ENCODE measurements at places on chromosomes 5 and 9.

- DNase-seq = no peak
These were observed 294.6 kb downstream of the ZNF608 start for GRCh38 chr5:124451721-124452383.

- no peak for DNase-seq
These were observed 410.0 kb upstream of the CD180 start for GRCh38 chr5:67606586-67606947.

DNA sequence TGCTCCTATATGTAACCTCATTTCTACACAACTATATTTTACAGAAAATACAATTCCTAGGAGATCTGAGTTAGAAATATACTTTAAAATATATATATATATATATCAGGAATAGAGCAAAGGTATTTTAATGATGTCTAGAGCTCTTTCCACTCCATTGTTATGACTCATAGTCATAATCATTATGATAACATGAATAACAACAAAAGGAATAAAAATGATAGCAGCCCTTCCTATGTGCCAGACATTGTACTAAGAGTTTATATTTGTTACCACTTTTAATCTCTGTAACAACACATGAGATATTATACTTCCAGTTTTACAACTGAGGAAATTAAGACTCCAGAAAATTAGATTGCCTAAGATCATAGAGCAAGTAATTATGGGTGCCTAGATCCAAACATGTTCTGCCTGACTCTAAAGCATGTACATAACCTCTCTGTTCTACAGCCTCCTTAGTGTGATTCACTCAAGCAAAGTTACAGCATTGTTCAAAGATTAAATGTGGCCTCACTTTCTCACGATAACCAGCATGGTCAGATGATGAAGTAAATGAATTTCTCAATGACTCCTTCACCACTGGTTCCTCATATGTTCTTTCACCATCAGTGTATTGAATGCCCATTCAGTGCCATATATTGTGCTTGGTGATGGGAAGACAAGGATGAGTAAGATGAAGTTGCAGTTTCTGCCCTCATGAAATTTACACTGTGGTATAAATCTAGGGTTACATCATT, 452.1 kb downstream of the EFNA5 start:
- no peak for DNase-seq

GRCh38 chr5:117657541-117657940, 1082.9 kb upstream of the SEMA6A start:
- no peak for DNase-seq

DNA sequence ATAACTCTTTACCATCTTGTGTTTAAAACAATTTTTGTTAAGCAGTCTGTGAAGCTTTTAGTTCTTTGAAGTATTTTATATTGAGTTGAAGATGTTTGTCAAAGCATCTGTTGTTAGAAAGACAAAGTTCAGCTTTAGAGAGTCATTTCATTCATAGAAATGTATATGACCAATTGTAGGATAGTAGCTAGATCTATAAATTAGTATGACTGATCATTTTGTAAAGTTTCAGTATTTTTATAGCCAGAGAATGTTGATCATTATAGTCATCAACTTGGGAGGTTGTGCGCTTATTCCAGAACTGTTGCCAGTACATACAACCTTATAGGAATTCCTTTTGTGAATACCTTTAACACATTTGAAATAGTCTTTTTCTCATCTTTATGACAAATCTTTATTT, 5.2 kb downstream of the NIPBL start:
- DNase-seq = no peak

- DNase-seq = no peak
These were observed 18.1 kb downstream of the MED27 start for GRCh38 chr9:132061526-132061925.

GRCh38 chr5:95761771-95762651, 30.9 kb downstream of the RHOBTB3 start:
- no peak for DNase-seq

DNA sequence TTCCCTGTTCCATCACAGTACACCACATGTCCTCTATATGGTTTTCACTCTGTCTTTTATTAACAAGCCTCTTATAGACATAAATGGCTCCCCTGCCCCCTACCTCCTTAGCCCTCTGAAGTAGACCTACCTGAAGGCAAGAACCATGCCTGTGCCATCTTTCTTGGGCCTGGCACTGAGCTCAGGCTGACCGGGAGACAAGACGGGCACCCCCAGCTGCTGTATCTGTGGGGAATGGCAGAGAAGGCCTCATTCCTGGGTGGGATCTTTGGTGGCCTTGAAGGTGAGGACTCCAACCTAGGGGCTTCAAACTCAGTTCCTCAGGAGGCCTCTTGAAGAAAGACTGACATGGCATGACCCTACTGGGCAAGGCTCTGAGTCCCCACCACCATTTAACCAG, 109.9 kb downstream of the GABBR2 start:
- DNase-seq = no peak

GRCh38 chr9:107587191-107587963, 97.8 kb upstream of the KLF4 start:
- no peak for DNase-seq

- DNase-seq = no peak
These were observed 330.0 kb downstream of the PSAT1 start for GRCh38 chr9:78626971-78627370.

DNA sequence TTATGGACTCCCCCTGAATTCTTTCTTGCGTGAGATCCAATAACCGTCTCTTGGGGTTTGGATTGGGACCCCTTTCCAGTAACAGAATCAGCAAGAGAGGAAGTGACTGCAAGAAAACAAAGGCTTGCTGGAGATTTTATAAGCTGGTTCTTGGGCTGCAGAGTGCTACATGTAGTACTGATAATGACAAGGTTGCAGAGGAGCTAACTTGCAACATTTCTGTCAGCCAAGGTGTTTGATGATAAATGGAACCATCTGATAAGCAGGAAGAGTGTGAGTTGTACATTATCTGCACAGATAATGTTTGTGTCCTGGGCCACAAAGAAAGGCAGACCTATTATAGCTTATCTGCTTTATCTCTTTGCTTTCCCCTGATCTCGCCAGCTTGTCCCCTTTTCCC, 37.1 kb downstream of the DNAJB5 start:
- no peak for DNase-seq

- no peak for DNase-seq
These were observed 144.9 kb upstream of the CDH6 start for GRCh38 chr5:31048282-31049270.

GRCh38 chr9:128106940-128107467, 20.5 kb downstream of the PTGES2 start:
- no peak for DNase-seq

DNA sequence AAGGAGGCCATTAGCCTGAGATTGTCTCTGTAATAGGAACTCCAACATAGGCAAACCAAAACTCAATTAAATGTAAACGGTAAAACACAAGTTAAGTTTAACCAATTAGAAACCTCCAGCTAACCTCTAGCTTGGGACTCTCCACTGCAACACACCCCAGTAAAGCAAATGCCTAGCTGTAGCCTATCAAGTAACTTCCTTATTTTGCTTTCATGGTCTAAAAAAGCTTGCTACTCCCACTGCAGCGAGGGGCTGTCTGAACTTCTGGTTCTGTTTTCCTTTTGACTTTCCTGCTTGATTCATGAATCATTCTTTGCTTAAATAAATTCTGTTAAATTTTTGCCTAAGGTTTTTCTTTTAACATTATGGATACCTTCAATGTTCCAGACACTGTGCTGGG, 24.4 kb upstream of the C5orf46 start:
- DNase-seq = no peak

GRCh38 chr5:112684737-112685136, 52.9 kb upstream of the APC start:
- DNase-seq = no peak

GRCh38 chr9:134642385-134643181, 980 bp downstream of the COL5A1 start:
- DNase-seq = no peak

DNA sequence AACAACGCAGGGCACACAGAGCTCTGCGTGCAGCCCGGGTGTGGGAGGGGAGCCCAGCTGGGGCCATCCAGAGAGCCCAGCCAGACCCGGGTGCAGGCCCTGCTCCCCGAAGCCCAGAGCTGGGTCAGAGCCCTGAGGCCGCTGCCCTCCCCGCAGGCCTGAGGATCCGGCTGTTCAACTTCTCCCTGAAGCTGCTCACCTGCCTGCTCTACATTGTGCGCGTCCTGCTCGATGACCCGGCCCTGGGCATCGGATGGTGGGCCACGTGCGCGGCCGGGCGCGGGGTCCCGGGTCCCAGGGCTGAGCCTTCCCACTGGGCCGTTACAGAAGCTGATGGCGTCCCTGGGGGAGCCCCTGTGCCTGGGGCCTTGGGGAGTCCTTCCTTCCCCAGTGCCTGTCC, 48.8 kb downstream of the KCNT1 start:
- DNase-seq = no peak

DNA sequence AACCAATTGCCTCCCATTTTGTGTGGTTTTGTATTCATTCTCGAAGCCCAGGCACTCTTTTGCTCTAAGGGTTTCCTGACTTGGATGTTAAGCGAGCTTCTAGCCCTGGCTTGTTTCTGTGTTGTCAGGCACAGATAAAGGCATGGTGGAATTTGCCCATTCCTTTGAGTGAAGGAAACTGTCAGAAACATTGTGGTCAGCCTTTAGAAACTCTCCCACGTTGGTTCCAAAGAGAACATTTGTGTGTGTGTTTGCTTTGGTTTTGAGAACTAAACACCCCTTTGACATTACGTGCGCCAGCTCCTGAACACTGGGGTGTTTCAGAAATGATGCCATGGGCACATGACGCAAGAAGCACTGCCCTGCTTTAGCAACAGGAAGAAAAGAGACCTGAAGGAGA, 320.9 kb downstream of the NTRK2 start:
- DNase-seq = no peak

- DNase-seq = no peak
These were observed 47.3 kb downstream of the PRLR start for GRCh38 chr5:35182910-35183535.

DNA sequence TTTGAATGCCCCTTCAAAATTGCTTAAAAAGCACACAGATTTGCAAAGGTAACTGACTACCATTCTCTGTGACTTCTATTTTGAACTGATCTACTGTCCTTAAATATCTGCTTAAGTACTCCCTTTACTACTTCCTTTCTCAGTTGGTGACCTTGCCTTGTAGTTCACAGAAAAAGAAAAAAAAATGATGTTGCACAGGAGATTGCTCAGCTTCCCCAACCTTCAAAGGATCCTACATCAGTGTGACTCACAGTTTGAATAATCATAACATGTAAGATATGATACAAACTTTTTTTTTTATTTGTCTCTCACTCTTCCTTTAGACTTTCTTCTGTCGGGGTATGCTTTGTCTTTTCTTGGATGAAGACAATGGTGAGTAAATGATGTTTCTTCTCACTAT, 1029.6 kb downstream of the CDH12 start:
- DNase-seq = no peak

- no peak for DNase-seq
These were observed 254.1 kb downstream of the FSTL4 start for GRCh38 chr5:133358271-133358670.

DNA sequence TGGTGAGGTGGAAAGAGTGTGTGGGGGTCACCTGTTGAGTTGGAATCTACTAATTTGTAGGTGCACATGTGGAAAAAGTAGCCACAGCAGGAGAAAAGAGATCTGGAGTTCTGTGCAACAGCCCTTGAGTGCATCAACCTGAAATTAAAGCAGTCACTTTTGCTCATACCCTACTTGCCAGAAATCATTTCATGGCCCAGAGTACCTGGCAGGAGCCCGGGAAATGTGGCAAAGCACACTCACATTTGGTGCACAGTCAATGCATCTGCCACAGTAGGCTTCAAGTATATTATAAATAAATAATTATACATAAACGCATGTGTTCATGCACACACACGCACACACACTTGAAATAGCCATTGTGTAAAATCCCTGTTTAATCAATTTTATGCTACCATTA, 203.0 kb downstream of the ICE1 start:
- DNase-seq = no peak

GRCh38 chr9:25513509-25514033, 164.7 kb downstream of the TUSC1 start:
- no peak for DNase-seq

GRCh38 chr9:13296972-13297371, 17.5 kb upstream of the MPDZ start:
- DNase-seq = no peak

DNA sequence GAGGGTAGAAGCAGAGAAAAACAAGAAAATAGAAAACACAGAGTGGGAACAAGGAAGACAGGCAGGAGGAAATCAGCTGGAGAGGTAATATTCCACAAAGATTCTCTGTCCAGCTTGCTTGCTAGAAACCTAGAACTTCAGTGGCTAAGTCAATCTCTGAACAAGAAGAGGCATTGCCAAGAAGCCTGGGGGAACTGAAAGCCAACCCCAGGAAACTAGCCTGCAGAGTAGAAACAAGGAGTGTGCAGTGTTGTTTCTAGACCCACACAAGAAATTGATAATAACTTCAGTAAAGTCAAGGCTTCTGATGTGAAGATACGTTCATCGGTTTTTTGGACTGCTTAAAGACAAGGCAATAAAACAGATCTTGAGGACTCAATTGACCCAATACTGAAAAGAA, 234.5 kb upstream of the MAP3K1 start:
- DNase-seq = no peak

DNA sequence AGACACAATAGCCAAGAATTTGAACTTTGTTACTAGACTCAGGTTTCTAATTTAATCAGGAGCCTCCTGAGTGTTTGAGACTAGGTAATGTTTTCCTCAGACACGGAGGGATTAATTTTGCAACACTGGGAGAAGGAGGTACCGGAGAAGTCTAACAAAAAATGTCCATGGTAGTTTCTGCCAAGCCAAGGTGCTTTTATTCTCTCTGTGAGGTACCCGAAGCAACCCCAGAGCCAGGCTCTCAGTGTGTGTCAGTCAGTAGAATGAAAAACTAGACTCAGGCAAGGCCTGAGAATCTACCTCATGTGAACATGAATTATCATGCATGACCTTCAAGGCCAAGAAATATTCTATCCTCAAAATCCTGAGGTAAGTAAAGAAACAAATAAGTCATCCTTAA, 980.8 kb upstream of the DMAC1 start:
- DNase-seq = no peak

- no peak for DNase-seq
These were observed 80.3 kb downstream of the ENC1 start for GRCh38 chr5:74560245-74560644.

GRCh38 chr9:78994471-78994870, 577.3 kb upstream of the TLE4 start:
- no peak for DNase-seq

DNA sequence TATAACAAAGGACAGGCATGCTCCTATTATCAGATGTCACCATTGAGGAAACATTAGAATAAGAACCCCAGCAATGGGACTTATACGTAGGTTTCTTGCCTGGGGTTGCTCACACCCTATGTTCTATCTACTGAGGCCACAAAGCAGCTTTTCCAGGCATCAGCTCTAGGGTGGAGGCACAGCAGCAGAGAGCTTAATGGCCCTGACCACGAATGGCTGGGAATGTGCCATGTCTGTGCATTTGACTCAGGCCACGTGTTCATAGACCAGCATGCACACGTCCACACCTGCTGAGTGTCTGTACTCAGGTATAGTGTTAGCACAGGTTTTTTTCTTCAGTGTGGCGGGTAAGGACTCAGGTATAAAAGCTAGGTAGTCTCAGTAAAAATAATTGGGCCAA, 129.4 kb downstream of the AOPEP start:
- no peak for DNase-seq

GRCh38 chr9:16406526-16407225, 463.8 kb downstream of the BNC2 start:
- no peak for DNase-seq
